A549 treated with CORT108297 at 1 μM for 4 hours (cell line): ENCODE measurements at places on chromosomes 2 and 18. TPM values are rescaled to one million over a fixed set of nuclear protein-coding genes. Genes with fewer than 3 reads are reported as not detected.

The AQP12B gene
- not detected in 5 replicates for total RNA-seq

The MAP3K19 gene
- total RNA-seq = not detected in 5 replicates

The ADCYAP1 gene
- not detected in 5 replicates for total RNA-seq

The SCN9A gene
- 2.8 to 5.6 TPM (median 4.5 TPM) in 5 replicates for total RNA-seq

The STON1 gene
- 0.35 to 0.49 TPM (median 0.42 TPM) in 5 replicates for total RNA-seq

The ABCB11 gene
- 0.01 to 0.02 TPM (median 0.02 TPM) in 5 replicates for total RNA-seq

The ECEL1 gene
- 0.12 to 0.27 TPM (median 0.14 TPM) in 5 replicates for total RNA-seq

The LCT gene
- 0.03 to 0.06 TPM (median 0.03 TPM) in 4 of 5 replicates, not detected in the other for total RNA-seq

The AQP12A gene
- total RNA-seq = not detected in 5 replicates

The RAMP1 gene
- 0.32 TPM in 1 of 5 replicates, not detected in the others for total RNA-seq

The ACTG2 gene
- total RNA-seq = 0.09 to 0.19 TPM (median 0.15 TPM) in 4 of 5 replicates, not detected in the other

The MC2R gene
- total RNA-seq = not detected in 5 replicates

The TTC27 gene
- total RNA-seq = 22.6 to 30.7 TPM (median 23.7 TPM) in 5 replicates

The POTEJ gene
- total RNA-seq = not detected in 5 replicates

The NAGK gene
- total RNA-seq = 60.4 to 86.3 TPM (median 80.6 TPM) in 5 replicates

The SCYGR4 gene
- not detected in 5 replicates for total RNA-seq

The MOGAT1 gene
- not detected in 5 replicates for total RNA-seq

The SATB2 gene
- total RNA-seq = 2.7 to 3.6 TPM (median 3.3 TPM) in 5 replicates

The SIX3 gene
- total RNA-seq = 0.36 to 0.58 TPM (median 0.52 TPM) in 5 replicates

The GAD1 gene
- 0.53 to 0.67 TPM (median 0.61 TPM) in 5 replicates for total RNA-seq
